ENCODE measurements at places on chromosomes 5 and 9.

GRCh38 chr5:176985516-176985915, 21.1 kb downstream of the UIMC1 start:
- DNase-seq, result no peak

DNA sequence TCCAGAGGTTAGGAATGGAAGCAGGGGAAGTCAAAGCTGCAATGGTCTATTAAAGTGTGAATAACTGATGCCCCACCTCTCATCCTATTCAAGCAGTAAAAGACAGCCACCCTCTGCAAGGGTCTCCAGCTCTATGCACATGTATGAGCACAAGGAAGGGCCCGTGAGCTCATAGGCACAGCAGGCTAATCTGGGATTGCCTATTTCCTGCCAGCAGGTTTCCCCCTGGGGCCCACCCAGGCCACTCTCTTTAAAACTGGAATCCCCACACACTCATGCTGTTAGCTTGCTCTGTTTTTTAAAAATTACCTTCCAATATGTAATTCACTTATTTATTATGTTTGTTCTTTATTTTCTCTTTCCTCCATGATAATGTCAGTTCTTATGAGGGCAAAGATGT, 48.7 kb upstream of the ZNF366 start:
- no peak for DNase-seq

GRCh38 chr5:94674490-94675382, 56.3 kb downstream of the SLF1 start:
- DNase-seq, result peak; percentile 65

GRCh38 chr9:7936163-7936562, 136.6 kb upstream of the DMAC1 start:
- no peak for DNase-seq

- no peak for DNase-seq
Observed at GRCh38 chr5:172730981-172731679, 39.9 kb downstream of the DUSP1 start.

- no peak for DNase-seq
Observed at GRCh38 chr9:8552732-8553131, 753.2 kb upstream of the DMAC1 start.

DNA sequence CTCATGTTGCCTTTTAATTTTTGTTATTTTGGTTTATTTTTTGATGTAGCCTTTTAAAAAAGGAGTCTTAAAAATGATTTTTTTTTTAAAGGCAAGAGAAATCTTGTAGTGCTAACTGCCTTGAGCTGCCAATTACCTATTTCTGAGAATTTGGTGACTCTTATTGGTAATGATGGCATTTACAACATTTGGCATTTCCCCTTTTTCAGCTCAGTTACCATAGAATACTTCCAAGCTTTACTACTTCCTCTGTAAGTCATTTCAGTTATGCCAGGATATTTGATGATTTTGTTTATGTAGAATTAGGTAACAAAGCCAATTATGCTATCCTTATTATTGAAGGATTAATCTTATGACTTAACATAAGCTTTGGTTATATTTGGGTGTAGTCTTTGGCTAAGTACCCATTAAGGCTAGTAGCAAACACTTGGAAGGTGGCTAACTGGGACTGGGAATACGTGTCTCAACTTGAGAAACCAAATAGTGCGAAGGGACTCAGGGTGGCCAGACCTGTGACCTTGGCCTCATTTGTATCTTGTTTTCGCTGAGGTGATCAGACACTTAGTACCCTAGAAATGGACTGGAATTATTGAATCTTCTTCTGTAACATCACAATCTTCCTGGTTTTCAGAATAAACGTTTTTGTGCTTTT, 27.7 kb downstream of the CDC37L1 start:
- DNase-seq, result no peak

DNA sequence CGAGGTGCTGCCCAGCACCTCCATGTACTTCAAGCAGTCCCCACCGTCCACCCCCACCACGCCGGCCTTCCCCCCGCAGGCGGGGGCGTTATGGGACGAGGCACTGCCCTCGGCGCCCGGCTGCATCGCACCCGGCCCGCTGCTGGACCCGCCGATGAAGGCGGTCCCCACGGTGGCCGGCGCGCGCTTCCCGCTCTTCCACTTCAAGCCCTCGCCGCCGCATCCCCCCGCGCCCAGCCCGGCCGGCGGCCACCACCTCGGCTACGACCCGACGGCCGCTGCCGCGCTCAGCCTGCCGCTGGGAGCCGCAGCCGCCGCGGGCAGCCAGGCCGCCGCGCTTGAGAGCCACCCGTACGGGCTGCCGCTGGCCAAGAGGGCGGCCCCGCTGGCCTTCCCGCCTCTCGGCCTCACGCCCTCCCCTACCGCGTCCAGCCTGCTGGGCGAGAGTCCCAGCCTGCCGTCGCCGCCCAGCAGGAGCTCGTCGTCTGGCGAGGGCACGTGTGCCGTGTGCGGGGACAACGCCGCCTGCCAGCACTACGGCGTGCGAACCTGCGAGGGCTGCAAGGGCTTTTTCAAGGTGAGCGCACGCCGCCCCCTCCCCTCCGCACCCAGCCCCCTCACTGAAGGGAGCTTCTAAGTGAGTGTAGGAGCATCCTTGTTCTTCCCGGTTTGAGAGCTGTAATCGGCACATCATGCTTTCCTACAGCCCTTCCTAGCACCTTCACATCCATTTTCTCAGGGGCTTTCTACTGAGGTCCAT, 6.9 kb downstream of the NR4A3 start:
- DNase-seq, result peak; percentile 40

- DNase-seq, result no peak
Observed at GRCh38 chr5:133539818-133540217, 72.5 kb downstream of the FSTL4 start.

- DNase-seq, result no peak
Observed at GRCh38 chr9:124486778-124487259, 20.4 kb downstream of the NR5A1 start.

- no peak for DNase-seq
Observed at GRCh38 chr5:110053824-110054223, 364.1 kb downstream of the MAN2A1 start.
